Transverse colon (tissue), 4 donors: ENCODE measurements at places on chromosomes 12 and 14. TPM values are rescaled to one million over a fixed set of nuclear protein-coding genes. Genes with fewer than 3 reads are reported as not detected.

GRCh38 chr12:38646146-38646545, 259.2 kb downstream of the CPNE8 start:
- DNase-seq, result no peak

- DNase-seq, result no peak
These were observed 52.0 kb downstream of the ETV6 start for GRCh38 chr12:11701433-11701832.

DNA sequence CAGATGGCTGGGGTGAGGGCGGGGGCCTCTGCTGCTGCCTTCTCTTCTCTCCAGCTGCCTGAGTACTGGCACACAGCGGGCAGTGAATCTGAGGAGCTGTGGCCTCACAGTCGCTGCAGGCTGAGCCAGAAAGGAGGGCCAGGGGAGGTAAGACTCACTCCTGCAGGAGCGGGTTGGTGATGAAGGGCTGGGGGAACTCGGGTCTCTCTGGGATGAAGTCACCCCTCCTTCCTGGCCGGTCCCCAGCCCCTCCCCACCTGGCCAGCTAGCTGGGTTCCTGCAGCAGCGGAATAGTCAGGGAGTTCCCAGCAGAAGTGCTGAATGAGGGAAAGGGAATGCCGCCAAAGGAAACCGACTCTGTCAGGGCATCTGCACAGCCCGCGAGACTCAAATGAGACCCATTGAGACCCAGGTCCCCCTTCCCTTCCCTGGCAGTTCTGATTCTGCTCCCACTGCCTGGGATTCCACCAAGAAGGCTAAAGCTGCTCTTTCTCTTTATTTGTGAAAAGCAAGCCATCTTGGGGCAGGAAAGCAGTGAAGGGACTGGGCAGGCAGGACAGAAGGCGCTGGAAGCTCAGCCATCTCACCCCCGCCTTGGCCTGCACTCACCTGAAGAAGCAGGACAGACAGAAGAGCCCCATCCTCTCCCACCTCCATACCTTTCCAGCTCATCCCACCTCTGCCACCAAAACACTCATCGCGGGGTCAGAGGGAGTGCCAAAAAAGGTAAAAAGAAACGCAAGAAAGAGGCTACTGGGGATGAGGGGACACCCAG, 5.3 kb downstream of the NGB start:
- DNase-seq, result no peak

GRCh38 chr14:61582815-61583214, 112.5 kb upstream of the HIF1A start:
- DNase-seq, result no peak

DNA sequence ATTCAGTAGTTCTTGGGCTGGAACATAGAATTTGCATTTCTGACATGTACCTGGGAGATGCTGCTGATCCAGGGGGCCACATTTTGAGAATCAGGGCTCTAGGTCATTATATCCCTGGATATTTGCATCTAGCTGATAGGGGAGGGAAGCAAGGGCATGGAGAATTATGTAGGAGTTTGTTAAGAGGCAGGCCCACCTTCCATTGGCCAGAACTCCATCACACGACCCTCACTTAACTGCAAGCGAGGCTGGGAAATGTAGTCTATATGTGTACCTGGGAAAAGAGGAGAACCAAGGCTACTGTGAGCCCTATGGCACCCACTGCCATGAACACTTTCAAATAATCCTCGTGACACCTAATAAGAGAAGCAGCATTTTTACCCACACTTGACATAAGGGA, 657.6 kb downstream of the MED13L start:
- no peak for DNase-seq

GRCh38 chr12:108173160-108173559, 44.1 kb downstream of the WSCD2 start:
- DNase-seq, result no peak

DNA sequence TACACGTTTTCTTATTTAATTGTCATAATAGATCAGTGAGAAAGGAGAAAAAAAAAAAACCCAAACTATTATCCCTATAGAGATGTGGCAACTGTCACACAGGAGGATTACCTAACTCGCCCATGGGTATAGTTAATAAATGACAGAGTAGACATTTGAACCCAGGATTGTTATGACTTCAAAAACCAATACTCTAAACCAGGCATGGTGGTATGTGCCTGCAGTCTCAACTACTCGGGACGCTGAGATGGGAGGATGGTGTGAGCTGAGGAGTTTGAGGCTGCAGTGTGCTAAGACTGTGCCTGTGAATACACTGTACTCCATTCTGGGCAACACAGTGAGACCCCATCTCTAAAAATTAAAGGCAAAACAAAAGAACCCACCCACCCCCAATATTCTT, 114.5 kb downstream of the DENND5B start:
- no peak for DNase-seq

DNA sequence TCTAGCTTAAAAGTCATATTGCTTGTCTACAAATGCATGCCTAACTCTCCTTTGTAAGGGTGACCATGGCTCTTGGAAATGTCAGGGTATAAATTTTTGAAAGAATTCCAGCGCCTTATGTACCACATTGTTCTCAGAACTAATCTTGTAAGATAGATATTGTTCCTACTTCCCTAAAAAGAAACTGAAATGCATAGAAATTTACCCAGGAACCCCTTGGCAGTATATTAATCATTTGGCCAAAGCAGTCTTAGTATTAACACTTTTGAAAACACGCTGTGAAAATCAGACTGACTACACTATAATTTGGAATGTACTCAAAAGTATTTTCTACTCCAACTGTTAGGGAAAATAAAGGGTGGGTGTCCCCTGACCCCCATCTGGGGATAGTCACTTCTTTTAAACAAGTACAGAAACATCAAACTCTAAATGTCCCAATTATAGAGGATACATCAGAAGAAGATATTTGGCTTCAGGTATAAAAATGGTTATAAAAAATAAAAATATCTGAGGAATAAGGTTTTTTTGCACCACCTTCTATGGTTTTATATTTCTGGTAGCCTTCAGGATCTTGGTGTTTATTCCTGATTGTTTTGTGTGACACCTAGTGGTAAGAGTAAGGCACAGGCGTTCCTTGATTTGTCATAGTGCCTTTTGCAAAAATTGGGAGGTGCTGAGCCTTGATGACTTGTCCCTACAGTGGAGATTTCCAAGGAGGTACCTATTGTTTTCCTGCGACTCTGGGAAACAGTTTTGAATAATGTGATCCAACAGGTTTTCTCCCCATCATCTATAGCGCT, 2.2 kb upstream of the NFKBIA start:
- no peak for DNase-seq

GRCh38 chr12:92961949-92962348, 32.9 kb upstream of the EEA1 start:
- DNase-seq, result no peak

Gene REP15
- total RNA-seq, result 210 TPM

Gene TMEM30B
- total RNA-seq, result 141 TPM

Gene CIDEB
- 168 TPM for total RNA-seq

Gene VIPAS39
- 21.1 TPM for total RNA-seq

Gene BCL2L14
- total RNA-seq, result 27.5 TPM

Gene BLOC1S1
- total RNA-seq, result 158 TPM

Gene IL31
- total RNA-seq, result not detected

Gene PLEKHG7
- 5.6 TPM for total RNA-seq
